ENCODE measurements at places on chromosomes 6 and 20.

DNA sequence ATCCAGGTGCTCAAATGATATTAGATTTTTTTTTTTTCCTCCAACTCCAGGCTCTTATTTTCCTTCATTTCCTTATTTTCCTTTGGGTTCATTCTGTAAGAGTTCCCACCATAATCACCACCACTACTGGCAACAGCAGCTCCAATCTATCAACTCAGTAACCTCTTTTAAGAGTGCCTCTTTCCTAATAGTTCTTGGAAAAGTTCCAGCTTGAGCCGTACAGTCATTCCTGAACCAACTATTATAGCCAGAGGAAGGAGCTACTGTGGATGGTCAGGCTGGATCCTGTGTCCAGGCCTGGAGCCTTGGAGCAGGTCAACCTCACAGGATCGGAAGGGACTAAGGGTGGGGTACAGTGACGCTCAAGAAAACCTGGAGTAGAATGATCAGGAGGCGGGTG, 4.2 kb upstream of the ANGPT4 start:
- DNase-seq: peak; percentile 6

DNA sequence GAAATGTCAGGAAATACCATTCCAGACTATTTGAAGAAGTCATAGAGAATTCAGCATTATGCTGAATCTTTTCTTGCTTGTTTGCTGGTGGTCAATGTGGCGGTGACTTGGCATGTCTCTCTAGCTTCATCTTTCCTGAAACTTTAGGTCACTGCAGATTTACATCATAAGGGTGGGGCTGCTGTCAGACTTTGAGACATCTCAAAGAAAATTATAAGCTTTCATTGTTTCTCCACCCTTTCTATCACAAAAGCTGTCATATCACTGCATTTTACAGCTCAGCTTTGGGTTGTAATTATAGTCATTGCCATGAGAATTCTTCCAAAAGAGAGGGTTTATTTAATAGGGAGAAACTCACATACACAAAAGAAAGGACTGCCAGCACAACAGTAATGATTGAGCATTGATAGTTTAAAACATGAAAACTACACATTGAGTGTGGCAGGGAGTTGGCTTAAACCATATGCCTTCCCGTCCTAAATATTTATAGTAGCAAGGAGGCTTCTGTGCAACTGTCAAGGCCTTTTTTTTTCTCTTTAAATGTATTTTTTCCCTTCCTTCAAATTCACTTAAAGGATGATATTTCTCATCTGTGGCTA, 44.7 kb upstream of the LRRC1 start:
- no peak for DNase-seq

GRCh38 chr6:89269252-89269651, 45.8 kb downstream of the GABRR2 start:
- no peak for DNase-seq

DNA sequence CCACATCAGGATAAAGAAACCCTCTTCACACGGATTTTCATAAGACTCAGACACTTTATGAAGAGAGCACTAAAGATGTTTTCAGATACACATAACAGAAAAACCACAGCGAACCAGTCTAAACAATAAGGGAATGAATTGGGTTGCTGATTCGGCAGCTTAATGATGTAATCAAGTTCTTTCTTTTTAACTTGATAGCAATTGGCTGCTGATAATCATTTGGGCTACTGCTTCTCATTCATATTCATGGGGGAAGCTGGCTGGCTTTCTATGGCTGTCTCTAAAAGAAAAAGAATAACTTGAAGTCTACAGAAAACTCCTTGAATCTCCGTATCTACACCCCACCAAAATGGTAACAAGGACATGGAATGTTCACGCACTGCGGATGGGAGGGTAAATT, 20.0 kb upstream of the TMEM181 start:
- DNase-seq: no peak

- no peak for DNase-seq
These were observed 71.2 kb downstream of the KIAA0319 start for GRCh38 chr6:24574809-24575208.

GRCh38 chr6:46756469-46757213, 9.9 kb downstream of the ANKRD66 start:
- DNase-seq: no peak

GRCh38 chr6:156916130-156916801, 139.1 kb downstream of the ARID1B start:
- DNase-seq: no peak

DNA sequence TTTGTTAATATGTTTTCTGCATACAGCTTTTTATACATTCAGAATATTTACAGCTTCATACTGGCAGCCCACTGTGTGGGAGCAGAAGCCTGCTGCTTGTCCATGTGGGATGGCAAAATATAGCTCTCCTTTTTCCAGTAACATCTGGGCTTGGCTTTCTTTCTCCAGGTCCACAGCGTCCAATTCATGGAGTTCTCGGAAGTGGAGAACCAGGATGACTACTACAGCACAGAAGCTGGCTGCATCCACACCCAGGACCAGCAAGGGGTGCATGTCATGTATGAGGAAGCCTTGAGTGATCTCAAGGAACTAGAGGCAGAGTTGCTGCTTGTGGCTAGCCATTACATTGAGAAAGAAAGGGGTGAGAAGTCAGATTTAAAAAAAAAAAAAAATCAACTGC, 143.1 kb downstream of the CD164 start:
- DNase-seq: no peak

GRCh38 chr6:161074496-161075121, 83.0 kb downstream of the MAP3K4 start:
- DNase-seq: peak; percentile 15

DNA sequence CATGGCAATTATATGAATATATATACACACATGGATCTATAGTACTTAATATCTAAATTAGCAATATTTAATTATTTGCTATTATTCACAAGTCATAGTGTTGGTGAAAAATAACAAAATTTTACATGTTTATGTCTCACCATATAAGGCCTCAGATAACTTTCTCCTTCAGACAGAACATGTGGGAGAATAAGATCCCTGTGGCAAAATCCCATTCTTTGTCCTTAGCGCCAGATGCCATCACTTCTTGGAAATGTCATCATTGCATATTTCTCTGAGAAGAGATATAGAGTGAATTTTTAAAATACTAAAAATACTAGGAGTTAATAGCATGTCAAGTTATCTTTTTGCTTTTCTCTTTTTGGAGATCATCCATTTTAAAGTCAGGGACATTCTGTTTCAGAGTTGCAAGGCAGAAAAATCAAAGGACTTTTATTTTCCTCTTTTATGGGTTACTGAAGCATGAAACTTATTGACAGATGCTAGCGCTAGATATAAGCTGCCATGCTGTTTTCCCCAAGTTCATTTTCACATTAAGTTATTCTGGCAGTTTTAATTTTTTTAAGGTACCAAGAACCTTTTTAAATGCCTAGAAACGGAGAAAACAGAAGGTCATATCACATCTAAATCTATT, 30.4 kb upstream of the STXBP5 start:
- DNase-seq: no peak

- no peak for DNase-seq
These were observed 89.7 kb upstream of the RNF217 start for GRCh38 chr6:124872361-124873065.

DNA sequence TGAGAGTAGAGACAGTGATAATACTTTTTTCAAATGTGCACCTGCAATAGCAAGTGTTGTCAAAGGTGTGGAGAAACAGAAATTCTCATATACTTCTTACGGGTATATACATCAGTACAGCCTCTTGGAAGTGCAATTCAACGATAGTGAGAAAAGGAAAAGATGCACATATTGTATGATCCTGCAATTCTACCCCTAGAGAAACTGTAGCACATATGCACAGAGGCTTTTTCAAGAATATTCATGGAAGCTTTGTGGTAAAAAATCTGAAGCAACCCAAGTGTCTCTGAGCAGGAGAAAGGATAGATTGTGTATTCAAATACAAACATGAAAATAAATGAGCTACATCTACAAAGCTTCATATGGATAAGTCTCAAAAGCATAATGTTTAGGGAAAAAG, 94.7 kb upstream of the PREP start:
- no peak for DNase-seq

GRCh38 chr6:10163203-10163962, 251.5 kb downstream of the TFAP2A start:
- DNase-seq: no peak

All from AG10803 (cell line).